ENCODE measurements at places on chromosomes 2 and 18. TPM values are rescaled to one million over a fixed set of nuclear protein-coding genes. Genes with fewer than 3 reads are reported as not detected.
A peak's percentile ranks its signal among the peaks of the same experiment; 100 is the strongest.

Gene SPOPL
- total RNA-seq: 17.1 TPM

DNA sequence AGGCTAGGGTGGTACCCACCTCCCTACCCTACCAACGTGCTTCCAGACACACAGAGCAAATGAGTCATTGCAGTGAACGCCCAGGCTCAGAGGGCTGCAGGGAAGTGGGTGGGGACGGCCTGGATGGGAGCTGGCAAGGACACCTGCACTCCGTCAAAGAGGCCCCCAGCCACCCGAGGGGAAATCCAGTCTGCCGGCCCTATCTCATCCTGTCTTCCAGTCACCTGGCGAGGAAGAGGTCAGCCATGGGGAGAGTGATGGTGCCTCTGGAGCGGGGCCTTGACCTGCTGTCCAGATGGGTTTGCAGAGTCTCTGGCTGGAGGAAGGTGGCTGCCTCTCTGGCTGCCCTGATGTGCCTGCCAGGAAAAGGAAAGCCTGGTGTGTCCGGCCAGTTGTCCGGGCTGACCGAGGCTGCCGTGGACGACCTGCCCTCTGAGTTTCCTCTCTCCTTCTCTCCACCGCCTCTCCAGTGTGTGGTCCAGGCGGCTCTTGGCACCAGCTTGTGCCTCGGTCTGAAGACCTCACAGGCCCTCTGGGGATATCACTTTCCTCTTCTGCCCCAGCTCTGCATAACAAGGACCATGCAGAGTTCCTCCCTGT is 209.7 kb upstream of the COPS8 start:
- peak; percentile 56 for DNase-seq

- no peak for DNase-seq
Observed at GRCh38 chr2:182447163-182447562, 20.3 kb upstream of the PDE1A start.

DNA sequence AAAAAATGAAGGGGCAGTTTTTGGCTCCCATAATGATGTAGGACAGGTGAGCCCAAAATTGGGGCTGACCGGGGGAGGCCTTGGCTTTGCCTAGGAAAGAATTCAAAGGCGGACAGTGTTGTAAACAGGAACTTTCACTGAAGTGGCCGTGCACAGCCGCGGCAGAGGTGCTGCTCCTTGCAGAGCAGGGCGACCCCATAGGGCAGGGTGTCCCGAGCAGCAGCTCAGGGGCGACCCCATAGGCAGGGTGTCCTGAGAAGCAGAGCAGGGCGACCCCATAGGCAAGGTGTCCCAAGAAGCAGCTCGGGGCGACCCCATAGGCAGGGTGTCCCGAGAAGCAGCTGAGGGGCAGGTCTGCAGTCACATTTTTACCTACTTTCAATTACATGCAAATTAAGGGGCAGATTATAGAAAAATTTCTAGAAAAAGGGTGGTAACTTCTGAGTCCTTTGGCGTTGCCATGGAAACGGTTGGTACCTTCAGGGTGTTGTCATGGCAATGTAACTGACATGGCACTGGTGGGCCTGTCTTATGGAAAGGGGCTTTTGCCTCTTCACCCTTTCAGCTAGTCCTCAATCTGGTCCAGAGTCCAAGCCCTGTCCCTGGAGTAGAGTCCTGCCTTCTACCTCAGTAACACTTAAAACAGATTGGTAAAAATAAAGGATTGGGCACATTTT is 134.5 kb downstream of the FBXO15 start:
- DNase-seq: no peak

DNA sequence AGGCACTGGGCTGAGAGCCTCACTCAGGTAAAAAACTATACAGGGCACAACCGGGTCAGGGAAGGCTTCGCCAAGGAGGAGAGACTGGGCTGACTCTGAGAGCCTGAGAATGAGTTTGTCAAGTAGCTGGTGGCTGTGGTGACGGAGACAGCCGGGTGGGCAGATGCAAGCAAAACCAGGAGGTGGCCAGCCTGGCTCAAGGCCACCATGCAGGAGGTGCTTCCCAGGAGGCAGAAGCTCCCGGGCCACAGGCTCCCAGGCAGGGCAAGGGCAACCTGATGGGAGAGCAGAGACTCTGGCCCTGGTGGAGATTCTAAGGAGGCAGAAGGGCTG is 2.9 kb upstream of the INHBB start:
- peak; percentile 19 for DNase-seq

GRCh38 chr2:172843902-172844715 is 108.5 kb downstream of the RAPGEF4 start:
- no peak for DNase-seq

DNA sequence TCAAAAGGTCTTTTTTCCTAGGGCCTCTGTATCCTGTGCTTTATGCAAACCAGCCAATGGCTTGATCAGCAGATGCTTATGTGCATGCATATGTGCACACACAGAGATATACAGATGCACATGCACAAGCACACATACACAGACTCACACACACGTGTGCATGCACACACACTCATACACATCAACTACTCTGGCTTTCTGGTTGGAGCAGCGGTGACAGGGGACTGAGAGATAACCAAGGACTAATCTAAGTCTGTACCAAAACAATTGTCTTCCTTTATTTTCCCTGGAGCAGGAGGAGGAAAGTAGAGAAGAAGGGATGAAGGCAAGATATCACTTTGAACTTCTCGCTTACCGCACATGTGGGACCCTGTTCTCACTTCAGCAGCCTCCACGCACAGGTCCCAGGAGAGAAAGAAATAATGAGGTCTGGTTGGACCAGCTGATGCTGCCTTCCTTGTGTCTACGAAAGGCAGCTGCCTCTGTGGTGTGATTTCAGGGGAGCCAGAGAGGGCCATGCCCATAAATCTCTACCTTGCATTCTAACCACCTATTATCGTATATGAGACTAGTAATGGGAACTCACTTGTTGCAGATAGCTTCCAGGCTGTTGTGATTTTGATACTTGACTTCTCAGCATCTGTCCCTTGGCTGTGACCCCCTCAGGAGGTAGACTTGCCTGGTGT is 338.0 kb downstream of the EN1 start:
- DNase-seq: no peak
